ENCODE measurements at places on chromosomes 7 and 10.

GRCh38 chr10:8951440-8952089 is 897.1 kb downstream of the GATA3 start:
- no peak for DNase-seq

DNA sequence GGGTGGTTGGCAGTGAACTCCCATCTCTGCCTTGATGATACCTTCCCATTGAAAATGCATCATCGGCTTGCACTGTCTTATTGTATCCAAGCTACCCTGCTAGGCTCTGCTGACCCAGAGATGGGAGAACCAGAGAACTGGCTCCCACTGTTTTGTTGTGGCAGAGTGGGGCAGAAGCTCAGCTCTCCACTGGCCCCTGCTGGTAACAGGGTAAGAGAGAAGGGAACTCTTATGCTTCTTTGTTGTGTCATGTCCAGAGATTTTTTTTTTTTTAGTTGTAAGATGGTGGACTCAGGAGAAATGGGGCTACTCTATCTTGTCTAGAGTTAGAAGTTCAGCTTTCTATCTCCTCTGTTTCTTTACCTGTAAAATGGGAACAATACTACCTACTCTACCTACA is 100.5 kb upstream of the SDK1 start:
- no peak for DNase-seq

DNA sequence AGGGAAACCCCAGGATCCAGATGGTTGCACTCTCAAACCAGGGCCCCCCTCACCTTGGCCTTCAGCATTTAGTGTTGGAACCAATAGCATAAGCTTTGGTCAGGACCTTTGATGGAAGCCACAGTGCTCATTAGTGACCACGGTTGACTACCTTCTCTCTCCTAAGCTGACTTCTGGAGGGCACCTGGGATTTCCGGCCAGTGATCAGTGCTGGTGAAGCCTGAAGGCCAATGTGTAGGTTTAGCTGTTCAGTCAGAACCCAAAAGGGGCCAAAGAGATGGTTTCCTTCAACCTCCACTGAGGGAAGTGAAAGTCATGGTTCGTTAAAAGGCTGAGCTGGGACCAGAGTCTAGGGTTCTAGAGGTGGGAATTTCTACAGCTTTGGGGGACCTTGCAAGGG is 46.4 kb downstream of the TCF7L2 start:
- DNase-seq: no peak

DNA sequence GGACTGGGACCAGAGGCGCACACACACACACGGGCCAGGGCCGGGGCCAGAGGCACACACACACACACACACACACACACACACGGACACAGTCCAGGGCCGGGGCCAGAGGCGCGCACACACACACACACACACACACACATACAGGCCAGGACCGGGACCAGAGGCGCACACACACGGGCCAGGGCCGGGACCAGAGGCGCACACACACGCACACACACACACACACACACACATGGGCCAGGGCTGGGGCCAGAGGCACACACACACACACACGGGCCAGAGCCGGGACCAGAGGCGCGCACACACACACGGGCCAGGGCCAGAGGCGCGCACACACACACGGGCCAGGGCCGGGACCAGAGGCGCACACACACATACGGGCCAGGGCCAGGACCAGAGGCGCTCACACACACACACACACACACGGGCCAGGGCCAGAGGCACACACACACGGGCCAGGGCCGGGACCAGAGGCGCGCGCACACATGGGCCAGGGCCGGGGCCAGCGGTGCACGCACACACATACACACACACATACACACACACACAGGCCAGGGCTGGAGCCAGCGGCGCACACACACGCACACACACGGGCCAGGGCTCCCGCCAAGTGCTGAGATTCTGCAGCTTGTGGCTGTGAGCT is 268.8 kb downstream of the ELFN1 start:
- DNase-seq: no peak

GRCh38 chr10:75969031-75969430 is 537.6 kb downstream of the LRMDA start:
- no peak for DNase-seq

DNA sequence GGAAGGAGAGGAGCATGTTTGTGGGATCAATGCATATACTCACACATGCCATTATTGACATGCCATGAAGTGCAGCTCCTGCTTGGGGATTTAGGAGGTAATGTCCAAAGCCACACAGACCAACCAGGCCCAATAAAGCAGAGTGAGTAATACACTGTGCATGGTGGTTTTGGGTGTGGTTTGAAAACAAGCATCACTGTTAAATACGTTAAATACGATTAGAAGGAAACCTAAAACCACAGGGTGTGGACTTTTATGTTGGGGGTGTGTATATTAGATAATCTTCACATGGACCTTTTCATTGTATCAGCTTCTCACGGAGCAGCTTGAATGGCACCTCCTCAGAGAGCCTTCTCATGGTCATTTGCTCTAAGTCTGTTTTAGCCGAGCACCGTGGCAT is 10.4 kb upstream of the EIF3A start:
- no peak for DNase-seq

Measured in activated T-helper 1 cell treated with anti-CD3 and anti-CD28 coated beads, Interleukin-2, amount 50 U/mL, for 16 hours (primary cell).